Myocyte (in vitro differentiated cells): ENCODE measurements at places on chromosomes 5 and 9. TPM values are rescaled to one million over a fixed set of nuclear protein-coding genes. Genes with fewer than 3 reads are reported as not detected.

- no peak for DNase-seq
Observed at GRCh38 chr5:133406977-133407632, 205.2 kb downstream of the FSTL4 start.

ADAMTS12 gene
- 21.4 and 22.0 TPM in 2 replicates for total RNA-seq

DNA sequence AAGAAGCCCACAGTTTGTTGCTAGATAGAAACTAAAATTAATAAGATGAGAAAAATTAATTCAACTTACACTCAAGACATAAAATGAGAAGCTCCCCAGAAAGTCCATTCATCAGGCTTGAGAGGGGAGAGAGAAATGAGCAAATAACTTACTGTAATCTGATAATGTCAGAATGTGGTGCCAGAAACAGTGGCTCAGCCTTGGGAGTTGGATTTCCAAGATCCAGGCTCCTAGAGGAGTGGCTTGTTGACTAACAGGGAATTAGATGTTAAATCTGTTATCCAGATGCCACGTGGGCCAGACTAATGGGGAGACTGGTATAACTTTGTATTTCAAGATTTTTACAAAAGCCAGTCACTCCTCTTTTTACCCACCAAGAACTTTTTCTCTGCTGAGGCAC, 458.2 kb downstream of the GADD45G start:
- DNase-seq = peak; percentile 47

DNA sequence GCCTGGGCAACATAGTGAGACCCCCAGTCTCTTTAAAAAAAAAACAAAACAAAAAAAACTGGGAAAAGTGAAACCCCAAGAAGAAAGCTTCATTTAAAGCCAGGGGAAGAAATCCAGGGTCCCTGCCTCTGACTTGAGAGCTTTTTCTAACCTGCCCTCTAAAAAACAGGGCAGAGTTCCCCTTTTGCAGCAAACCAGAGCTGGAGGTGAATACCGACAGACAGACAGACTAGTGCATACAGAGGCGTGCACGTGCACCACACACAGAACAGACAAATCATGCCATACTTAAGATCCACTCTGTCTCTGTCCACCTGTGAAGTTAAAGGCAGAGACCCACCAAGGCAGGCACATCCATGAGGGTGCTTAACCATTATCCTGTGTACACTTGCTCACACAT, 11.7 kb upstream of the AQP3 start:
- no peak for DNase-seq

SOHLH1 gene
- not detected in 2 replicates for total RNA-seq

GRCh38 chr9:6014670-6015270, 654 bp downstream of the RANBP6 start:
- DNase-seq = peak; percentile 27

GPR151 gene
- not detected in 2 replicates for total RNA-seq

MAP1B gene
- total RNA-seq = 60.3 and 113 TPM in 2 replicates

KIF4B gene
- not detected in 2 replicates for total RNA-seq

GRCh38 chr9:91714874-91715615, 235.0 kb downstream of the ROR2 start:
- DNase-seq = no peak

DNA sequence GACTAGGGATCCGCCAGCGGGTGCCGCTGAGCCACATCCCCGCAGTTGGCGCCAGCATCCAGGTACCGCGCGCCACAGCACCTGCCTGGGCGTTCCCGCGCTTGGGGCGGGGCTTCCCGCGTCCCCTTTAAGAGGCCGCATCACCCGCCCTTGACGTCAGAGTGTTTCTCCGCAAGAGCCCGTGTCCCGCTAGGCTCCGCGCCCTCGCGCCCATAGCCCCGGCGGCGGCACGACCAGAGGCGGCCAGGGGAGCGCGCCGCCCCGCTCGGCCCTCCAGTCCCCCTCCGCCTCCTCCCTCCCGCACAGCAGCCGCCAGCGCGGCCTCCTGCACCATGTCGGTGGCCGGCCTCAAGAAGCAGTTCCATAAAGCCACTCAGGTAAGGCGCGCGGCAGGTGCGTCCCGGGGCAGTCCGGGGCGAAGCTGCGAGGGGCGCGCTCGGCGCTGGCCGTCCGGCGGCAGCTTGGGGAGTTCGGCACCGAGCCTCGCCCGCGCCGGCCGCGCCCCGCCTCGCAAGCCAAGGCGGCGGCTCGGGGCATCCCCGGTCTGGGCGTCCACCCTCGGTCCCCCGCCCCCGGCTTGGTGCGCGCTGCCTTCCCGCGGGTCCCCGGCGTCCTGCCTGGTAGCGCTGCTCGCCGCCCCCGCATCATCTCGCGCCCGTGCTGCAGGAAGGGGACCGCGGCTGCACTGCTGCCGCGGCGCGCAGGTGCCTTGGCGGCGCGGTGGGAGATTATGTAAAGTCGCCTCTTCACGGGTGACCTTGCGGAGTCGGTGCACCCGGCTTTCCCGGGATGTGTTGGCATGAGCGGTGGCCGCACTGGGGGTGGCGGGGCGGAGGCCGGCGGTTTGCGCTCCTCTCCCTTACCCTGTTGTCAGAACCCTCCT, at the start of gene SH3GL2:
Gene SH3GL2 (plus strand): TSS at position 156 of the 883 bp plus-strand sequence.
- no peak for DNase-seq

- no peak for DNase-seq
Observed at GRCh38 chr5:78367318-78367991, 7.0 kb downstream of the SCAMP1 start.

DNA sequence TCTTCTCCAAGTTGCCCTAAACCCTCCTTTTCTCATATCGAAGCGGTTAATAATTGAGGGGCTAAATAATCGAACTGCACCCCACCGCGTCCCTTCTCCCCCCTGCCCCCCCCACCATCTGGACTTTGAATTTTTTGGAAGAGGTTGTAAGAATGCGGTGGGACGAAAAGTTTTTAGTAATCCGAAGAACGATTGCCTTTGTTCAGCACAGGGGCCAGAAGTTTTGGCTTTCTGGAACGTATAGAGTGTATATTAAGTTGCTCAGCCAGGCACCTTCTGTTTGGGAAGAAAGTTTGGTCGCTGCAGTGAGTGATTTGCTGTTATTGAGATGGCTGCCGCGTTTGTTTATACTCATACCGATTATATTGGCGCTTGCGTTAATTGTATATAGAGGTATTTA, 518 bp downstream of the ERBIN start:
- no peak for DNase-seq

C5orf34 gene
- total RNA-seq = 2.0 and 3.6 TPM in 2 replicates

- DNase-seq = peak; percentile 46
Observed at GRCh38 chr5:94849821-94850736, 231.6 kb downstream of the SLF1 start.

DNA sequence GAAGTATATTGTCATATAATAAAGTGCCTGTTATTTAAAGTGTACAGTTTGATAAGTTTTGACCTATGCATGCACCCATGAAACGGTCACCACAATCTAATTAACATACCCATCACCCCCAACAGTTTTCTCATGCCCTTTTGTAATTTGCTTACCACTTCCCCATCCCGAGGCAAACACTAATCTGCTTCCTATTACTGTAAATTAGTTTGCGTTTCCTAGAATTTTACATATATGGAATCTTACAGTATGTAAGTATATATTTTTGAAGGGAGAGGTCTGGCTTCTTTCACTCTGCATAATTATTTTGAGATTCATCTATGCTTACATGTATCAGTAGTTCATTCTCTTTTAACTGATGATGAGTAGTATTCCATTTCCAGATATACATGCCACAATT, 56.5 kb downstream of the AMBP start:
- DNase-seq = no peak

DNA sequence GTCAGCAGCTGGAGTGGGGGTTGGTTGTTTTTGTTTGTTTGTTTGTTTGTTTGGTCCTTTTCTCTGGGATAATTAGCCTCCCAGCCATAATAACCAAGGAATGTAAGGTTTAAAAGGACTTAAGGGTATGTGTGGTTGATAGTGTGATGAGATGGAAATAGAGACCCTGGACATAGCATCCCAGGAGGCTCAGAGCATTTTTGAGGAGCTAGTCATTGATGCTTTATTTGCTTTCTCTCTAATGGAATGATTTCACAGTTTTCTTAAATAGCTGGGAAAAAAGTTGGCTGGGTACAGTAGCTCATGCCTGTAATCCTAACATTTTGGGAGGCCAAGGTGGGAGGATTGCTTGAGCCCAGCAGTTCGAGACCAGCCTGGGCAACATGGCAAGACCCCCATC, 45.1 kb downstream of the TTC1 start:
- DNase-seq = no peak

GFI1B gene
- 0.10 TPM in 1 of 2 replicates, not detected in the other for total RNA-seq

DNA sequence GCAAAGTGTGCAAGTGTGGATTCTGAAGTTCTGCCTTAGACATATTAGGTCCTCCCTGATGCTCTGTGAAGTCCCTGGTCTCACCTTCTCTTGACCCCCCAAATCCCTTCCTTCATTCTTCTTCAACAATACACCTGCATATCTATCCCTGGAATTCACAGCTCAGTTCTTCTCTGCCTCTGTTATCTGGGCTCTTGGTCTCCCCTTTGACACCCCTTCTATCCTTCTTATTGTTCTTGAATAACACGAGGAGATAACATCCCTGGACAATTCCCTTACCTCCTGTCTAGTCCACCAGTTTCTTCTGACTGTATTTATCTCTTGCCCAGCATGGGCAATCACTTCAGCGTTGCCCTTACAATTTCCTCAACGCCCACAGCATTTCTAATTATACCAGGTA, 104.8 kb upstream of the ATG10 start:
- no peak for DNase-seq

ZDHHC12 gene
- 18.9 and 28.7 TPM in 2 replicates for total RNA-seq

DNA sequence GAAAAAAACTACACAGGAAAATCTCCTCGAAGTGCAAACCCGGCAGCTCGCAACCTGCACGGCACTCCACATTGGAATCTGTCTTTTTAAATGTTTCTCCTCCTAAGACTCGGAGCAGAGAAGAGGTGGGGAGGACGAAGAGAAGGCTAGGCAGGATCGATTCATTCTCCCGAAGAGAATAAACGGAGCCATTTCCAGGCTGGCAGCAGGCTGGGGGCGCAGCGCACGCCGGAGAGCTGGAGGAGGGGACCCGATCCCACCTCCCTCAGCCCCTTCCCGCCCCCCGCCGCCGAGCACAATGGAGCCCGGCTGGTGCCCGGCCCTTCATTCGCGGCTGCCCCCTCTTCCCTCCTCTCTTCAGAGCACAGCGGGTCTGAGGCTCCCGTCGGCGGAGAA, 628 bp downstream of the HOMER1 start:
- peak; percentile 24 for DNase-seq

GRCh38 chr9:93823245-93824072, 131.7 kb downstream of the BARX1 start:
- DNase-seq = no peak

DNA sequence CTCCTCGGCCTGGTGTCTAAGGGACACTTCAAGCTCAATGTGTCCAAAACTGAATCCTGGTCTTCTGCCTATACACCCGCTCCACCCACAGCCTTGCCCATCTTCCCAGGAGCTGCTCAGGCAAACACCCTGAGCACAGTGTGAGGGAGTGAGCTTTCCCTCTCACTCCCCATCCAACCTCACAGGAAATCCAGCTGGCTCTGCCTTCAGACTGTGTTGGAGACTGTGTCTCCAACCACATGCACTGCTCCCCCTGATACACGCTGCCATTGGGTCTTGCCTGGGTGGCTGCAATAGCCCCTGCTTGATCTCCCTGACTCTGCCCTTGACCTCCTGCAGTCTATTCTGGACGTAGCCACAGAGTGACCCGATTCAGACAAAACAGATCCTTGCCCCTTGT, 319.5 kb upstream of the MSX2 start:
- DNase-seq = no peak

- DNase-seq = peak; percentile 54
Observed at GRCh38 chr5:176788941-176789872, 21.2 kb upstream of the UNC5A start.

AK8 gene
- 0.13 and 0.16 TPM in 2 replicates for total RNA-seq

GRCh38 chr5:121702682-121703081, 149.0 kb upstream of the FTMT start:
- no peak for DNase-seq

DEPDC1B gene
- 0.68 and 0.99 TPM in 2 replicates for total RNA-seq

DNA sequence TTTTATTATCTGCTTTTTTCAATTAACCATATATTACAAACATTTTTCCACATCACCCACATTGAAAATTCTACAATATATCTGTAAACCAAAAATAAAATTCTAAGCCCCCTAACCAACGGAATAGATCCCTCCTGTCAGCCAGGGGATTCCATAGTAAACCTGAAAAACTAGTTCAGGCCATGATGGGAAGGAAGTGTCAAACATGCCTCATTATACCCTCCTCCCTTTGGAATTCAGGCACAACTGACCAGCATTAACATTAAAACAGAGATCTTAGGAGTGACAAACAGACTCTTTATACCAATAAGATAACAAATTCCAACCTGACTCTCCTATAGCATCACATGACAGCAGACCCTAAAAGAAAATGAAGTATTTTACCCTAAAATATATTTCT, 113.7 kb upstream of the DMRT1 start:
- no peak for DNase-seq

AQP3 gene
- total RNA-seq = 89.2 and 113 TPM in 2 replicates

DNA sequence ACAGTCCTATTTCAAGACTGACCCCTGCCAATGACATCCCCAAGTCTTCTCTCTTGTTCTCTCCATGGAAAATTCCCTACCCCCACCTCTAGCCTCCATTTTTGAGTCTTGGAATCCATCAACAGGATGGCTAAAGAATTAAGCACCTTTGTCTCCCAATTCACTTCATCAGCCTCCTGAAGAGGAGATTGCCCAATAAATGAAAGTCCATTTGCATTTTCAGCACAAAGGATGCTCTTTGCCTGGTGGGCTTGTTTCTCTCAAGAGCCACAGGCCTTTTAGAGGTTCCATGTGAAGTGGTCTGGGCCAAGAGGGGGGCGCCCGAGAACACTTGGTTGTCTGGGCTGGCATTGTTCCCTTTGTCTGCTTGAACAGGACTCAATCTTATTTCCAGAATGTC, 12.6 kb downstream of the HSD17B3 start:
- DNase-seq = no peak

DNA sequence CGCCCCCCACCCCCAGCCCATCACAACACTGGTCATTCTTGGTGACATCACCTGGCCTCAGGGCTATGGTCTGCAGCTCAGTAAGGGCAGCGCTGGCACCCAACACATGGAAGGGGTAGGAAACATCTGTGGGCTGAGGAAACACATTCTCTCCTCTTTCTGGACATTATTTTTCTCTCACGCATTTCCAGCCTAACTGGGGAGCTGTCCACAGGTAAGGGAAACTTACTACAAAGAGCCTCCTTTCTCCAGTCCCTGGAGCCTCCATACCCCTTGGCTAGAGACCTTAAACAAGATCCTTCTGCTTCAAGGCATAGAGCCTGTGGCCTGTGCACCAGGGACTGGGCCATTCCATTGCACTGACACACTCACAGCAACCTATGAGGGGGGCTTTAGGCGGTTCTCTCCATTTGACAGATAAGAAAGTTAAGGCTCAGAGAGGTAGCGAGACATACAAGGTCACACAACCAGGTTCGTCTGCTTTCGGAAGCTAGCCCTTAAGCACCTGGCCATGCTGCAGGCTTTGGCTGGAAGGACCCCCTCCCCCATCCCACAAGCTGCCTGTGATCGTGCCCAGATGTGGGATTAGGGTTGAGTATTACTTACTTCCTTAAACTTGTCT, 40.7 kb downstream of the CXXC5 start:
- no peak for DNase-seq

- no peak for DNase-seq
Observed at GRCh38 chr5:21783074-21783679, 1070.0 kb downstream of the CDH12 start.

HTR1A gene
- total RNA-seq = not detected in 2 replicates
